ENCODE measurements at places on chromosomes 3 and 15.
A peak's percentile ranks its signal among the peaks of the same experiment; 100 is the strongest.

- DNase-seq: no peak
Observed at GRCh38 chr3:28467414-28467813, 118.8 kb upstream of the AZI2 start.

- DNase-seq: no peak
Observed at GRCh38 chr15:70650567-70651302, 112.6 kb downstream of the UACA start.

DNA sequence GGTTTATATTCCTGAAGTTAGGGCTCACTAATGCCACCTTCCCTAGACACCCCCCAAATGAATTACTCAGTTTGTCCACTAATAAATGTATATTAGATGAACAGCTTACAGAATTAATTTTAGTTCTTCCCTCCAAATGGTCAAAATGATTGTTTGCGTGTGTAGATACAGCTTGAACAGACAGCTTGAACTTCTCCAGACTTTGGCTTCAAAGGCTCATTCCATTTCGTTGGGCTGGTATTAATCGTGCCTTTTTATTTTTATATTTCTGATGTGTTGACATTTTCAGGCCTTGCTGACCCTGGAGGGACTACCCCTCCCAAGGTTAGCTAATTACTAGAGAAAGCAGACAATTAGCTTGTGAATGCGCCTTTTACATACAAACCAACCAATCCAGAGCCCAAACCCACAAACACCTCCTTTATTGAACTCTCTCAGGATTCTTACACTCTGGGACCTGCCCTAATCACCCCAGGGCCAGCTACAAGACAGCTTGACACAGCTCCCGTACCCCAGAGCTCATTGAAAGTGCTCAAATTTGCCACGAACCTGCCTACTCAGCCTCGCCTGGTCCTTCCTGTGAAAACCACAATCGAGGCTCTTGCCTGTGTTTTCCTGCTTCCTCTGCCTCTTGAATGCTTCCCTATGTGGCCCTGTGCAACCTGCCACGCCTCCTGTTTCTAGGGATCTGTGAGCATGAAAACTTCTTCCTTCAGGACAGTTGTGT is 40.3 kb downstream of the RPL22L1 start:
- no peak for DNase-seq

- no peak for DNase-seq
Observed at GRCh38 chr3:104933972-104934371, 432.7 kb upstream of the ALCAM start.

- DNase-seq: no peak
Observed at GRCh38 chr15:38197553-38197952, 55.1 kb upstream of the SPRED1 start.

GRCh38 chr15:40796041-40796440 is 10.8 kb upstream of the ZFYVE19 start:
- DNase-seq: no peak

- DNase-seq: no peak
Observed at GRCh38 chr3:59935025-59935424, 885.2 kb upstream of the CFAP20DC start.

- no peak for DNase-seq
Observed at GRCh38 chr3:62241279-62241678, 132.1 kb downstream of the FEZF2 start.

- DNase-seq: peak; percentile 79
Observed at GRCh38 chr15:67127965-67128364, 62.6 kb downstream of the SMAD3 start.

GRCh38 chr3:171183042-171183441 is 156.5 kb upstream of the SLC2A2 start:
- peak; percentile 43 for DNase-seq

DNA sequence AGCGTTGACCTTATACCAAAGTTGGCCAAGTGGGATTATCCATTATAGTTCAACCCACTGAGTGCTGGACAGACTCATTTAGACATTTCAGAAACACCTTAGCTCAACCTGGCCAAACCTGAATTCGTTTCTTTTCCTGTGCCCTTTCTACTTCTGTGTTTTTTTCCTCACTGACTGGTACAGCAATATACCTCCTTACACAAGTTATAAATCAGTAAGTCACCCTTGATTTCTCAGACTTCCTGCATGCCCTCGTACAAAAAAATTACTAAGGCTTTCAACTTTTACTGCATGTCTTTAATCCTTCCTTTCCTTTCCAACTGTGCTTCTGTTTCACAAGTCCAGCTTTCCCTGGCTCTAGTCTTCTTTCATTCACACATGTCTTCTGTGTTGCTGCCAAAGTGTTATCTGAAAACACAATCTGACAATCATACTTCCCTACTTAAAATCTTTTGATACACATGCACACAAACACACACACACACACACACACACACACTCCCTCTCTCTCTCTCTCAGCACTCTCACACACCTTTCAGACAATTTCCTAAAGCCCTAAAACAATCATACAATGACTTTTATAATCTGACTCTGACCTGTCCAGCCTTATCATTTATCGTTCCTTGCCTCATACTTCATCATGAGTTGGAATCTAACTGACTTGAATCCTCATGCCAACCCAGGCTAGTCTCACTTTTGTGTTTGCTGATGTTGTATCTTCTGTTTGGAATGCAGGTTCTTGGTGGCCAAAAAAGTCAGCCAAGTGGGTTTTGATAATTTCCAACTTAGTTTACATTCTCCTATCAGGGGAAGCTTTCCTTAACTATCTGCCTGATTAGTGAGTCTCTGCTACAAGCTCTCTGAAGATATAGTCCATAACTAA is 436.4 kb downstream of the NAALADL2 start:
- DNase-seq: no peak

DNA sequence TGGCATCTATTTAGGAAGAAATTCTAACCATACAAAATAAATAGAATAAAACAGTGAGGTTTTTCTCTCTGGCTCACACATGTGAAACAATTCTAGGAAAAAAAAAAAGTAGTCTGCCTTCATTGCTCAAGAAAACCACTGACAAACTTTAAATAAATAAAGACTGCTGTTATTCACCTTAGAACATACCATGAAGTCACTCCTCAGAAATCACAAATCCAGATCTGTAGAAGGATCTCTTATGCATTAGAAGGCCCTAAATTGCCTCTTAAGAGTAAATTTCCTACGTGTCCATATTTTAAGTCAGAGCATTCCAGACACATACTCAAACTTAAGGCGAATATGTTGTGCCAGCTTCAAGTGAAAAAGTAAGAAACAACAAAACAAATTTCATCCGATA is 217.3 kb downstream of the ZIC4 start:
- DNase-seq: no peak

DNA sequence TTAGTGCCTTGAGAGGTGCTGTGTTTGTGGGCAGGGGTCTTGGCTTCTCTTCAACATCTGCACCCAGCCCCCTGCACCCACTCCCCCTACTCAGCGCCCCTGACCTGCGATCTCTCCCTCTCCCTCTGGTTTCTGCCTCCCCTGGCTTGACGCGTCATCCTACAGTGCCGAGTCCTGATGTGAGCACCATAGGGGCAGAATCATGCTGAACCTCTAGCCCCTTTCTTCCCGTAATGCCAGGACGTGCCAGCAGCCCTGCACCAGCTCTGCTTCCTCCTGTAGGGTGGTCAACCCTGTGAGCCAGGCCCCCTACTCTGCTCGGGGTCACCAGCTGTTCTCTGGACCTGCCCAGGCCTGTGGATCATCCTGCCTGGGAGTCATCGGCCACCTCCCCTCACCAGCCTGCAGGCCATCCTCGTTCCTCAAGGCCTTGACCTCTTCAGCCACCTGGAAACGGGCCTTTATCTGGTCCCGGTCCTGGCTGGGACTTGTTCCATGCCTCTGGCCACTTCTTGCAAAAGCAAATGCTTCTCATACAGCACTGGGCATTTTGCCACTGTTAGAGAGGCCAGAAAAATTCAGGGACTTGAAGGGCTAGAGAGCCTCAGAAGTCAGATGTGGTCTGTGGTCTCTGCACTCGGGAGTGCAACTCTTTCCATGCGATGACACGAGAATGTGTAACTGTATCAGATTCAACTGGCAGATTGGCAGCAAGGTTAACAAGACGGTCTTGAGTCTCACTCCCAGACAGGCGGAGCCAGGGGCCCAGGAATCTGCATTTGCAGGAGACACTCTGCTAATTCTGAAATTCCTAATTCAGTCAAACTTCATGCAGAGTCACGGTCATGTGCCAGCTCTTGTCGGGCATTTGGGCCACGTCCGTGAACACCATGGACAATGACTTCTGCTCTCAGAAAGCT is 16.7 kb upstream of the KLF15 start:
- DNase-seq: no peak

- no peak for DNase-seq
Observed at GRCh38 chr3:31077021-31077601, 182.7 kb upstream of the GADL1 start.

- DNase-seq: no peak
Observed at GRCh38 chr3:16770792-16771191, 114.0 kb upstream of the PLCL2 start.

DNA sequence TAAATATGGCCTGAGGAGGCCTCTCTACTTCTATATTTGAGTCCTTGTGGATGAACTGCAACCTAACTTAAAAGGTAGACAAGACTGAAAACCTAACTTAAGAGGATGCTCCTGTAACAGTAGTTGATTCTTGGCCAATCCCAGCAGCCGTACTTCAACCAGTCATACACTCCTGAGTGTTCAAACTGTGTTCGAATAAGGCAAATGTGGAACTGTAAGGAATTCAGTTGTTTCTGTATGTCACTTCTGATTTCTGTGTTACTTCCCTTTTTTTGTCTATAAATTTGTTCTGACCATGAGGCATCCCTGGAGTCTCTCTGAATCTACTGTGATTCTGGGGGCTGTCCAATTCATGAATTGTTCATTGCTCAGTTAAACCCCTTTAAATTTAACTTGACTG is 20.5 kb downstream of the GALK2 start:
- peak; percentile 63 for DNase-seq

DNA sequence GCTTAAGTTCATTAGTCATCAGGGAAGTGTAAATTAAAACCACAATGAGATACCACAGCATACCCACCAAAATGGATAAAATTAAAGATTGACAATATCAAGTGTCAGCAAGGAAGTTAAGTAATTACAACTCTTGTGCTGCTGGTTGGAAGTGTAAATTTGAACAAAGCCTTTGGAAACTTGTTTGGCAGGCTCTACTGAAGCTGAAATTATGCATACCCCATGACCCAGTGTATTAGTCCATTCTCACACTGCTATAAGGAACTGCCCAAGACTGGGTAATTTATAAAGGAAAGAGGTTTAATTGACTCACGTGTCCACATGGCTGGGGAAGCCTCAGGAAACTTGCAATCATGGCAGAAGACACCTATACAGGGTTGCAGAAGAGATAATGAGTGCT is 196.1 kb downstream of the PDCD6IP start:
- DNase-seq: no peak

DNA sequence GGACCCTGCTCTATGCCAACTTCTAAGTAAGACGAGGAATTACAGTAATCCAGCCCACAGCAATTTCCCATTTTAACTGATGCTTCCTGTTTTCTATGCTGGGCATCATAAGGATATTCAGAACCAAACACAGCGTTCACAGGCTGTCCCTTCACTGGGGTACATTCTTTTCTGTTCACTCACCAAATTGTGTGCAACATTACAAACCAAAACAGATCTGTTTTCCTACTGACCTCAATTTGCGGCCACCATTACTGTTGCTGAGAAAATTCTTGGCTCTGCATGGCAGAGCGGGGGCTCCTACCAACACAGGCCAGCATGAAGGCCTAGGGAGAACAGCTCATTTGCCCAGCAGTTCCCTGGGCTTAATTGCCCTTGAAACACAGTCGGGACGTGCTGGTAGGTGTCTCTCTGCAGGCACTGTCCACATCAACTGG is 76.5 kb downstream of the MYO1E start:
- DNase-seq: peak; percentile 57

- DNase-seq: peak; percentile 94
Observed at GRCh38 chr3:10437272-10437994, 68.0 kb downstream of the ATP2B2 start.

- DNase-seq: no peak
Observed at GRCh38 chr15:90882781-90883525, 1.4 kb upstream of the FES start.

DNA sequence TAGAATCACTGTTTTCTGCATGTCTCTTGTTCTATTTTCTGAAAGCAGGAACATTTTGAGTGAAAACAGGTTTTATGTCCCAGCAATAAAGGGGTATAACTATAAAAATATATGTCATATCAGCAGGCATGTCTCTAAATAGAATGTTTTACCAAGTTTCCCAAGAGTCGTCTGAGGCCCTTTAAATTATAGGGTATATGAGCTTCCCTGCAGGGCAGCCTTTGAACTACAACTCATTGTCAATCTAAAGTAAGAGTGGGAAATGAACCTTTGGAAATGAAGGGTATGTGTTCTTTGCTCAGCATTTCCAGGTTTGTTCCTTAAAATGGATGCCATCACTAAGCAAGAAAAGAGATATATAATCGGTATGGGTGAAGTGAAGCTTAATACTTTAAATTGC is 138.6 kb downstream of the LSAMP start:
- DNase-seq: no peak

DNA sequence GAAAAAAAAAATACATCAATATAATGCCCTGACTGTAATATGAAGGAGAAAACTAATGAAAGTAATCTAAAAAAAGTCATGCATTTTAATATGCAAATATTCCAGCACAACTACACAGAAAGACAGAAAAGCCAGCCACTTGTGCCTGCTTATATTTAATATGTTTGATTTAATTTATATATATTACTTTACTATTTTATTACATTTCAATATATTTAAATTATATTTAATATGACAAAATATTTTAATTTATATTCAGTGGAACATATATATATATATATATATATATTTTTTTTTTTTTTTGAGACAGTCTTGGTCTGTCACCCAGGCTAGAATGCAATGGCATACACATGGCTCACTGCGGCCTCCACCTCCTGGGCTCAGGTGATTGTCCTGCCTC is 14.1 kb upstream of the SAMD7 start:
- DNase-seq: no peak

DNA sequence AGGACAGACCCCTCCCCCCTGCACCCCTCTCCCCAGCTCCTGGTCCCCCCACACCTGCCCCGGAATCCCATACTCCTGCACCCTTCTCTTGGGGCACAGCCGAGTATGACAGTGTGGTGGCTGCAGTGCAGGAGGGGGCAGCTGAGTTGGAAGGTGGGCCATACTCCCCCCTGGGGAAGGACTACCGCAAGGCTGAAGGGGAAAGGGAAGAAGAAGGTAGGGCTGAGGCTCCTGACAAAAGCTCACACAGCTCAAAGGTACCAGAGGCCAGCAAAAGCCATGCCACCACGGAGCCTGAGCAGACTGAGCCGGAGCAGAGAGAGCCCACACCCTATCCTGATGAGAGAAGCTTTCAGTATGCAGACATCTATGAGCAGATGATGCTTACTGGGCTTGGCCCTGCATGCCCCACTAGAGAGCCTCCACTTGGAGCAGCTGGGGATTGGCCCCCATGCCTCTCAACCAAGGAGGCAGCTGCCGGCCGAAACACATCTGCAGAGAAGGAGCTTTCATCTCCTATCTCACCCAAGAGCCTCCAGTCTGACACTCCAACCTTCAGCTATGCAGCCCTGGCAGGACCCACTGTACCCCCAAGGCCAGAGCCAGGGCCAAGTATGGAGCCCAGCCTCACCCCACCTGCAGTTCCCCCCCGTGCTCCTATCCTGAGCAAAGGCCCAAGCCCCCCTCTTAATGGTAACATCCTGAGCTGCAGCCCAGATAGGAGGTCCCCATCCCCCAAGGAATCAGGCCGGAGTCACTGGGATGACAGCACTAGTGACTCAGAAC is 9.8 kb downstream of the MAP1A start:
- DNase-seq: no peak

- no peak for DNase-seq
Observed at GRCh38 chr3:136819392-136819730, 435 bp downstream of the SLC35G2 start.

GRCh38 chr3:70729845-70730244 is 417.4 kb upstream of the MDFIC2 start:
- no peak for DNase-seq

All from inflammatory macrophage treated with lipopolysaccharide for 1 hour (primary cell).